ENCODE measurements at places on chromosomes 3 and 15.

GRCh38 chr15:50150349-50150748, 31.3 kb upstream of the ATP8B4 start:
- DNase-seq = no peak

GRCh38 chr15:34101366-34102174, at the start of the genes EMC7 and PGBD4:
EMC7 (minus strand) TSS chr15:34101862; CDS start chr15:34101839, 23 bp downstream.
PGBD4 (plus strand) TSS chr15:34102083; CDS start chr15:34102532, 449 bp downstream.
- peak; percentile 98 for DNase-seq

GRCh38 chr3:71273453-71273852, 310.1 kb downstream of the FOXP1 start:
- no peak for DNase-seq

- DNase-seq = no peak
Observed at GRCh38 chr3:64608741-64609140, 79.1 kb downstream of the ADAMTS9 start.

GRCh38 chr15:45648521-45649200, 13.8 kb downstream of the SQOR start:
- no peak for DNase-seq

- DNase-seq = no peak
Observed at GRCh38 chr15:43966646-43967045, 139.8 kb downstream of the WDR76 start.

- no peak for DNase-seq
Observed at GRCh38 chr3:11381141-11381540, 108.9 kb downstream of the ATG7 start.
